Right ventricle myocardium inferior (tissue), 1 donor: ENCODE measurements at places on chromosomes 11 and 22. TPM values are rescaled to one million over a fixed set of nuclear protein-coding genes. Genes with fewer than 3 reads are reported as not detected.

- DNase-seq: no peak
Observed at GRCh38 chr11:40314327-40314726, 1145.1 kb downstream of the LRRC4C start.

DNA sequence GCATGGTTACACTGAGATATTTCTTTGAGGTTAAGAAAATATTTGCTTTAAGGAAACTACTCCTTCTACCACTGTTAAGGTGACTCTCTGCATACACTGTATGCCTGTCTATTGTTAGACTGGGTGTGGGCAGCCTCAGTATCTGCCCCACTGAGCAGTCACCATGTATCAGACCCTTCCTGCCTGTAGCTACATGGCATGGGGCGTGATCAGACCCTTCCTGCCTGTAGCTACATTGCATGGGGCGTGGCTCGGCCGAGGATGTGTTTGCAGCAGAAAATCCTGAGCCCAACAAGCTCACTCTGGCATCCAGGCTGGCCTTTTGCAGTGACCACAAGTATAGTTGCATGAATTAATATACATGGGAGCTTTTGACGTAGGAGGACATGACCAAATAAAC is 669.4 kb downstream of the OPCML start:
- DNase-seq: no peak

DNA sequence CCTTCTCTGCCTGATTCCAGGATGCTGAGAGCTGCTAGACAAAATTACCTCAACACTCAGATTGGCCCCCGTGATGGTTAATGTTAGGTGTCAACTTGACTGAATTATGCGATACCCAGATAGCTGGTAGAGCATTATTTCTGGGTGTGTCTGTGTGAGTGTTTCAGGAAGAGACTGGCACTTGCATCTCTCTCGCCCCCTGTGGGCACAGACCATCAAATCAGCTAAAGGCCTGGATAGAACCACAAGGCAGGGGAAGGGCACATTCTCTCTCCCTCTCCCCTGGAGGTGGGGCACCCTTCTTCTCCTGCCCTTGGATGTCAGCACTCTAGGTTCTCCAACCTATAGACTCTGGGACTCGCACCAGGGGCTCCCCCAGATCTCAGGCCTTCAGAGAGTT is 79.7 kb downstream of the KIRREL3 start:
- no peak for DNase-seq

- no peak for DNase-seq
Observed at GRCh38 chr11:1777737-1778136, 14.0 kb upstream of the CTSD start.

- DNase-seq: no peak
Observed at GRCh38 chr11:125586623-125587022, 6.0 kb upstream of the STT3A start.

DNA sequence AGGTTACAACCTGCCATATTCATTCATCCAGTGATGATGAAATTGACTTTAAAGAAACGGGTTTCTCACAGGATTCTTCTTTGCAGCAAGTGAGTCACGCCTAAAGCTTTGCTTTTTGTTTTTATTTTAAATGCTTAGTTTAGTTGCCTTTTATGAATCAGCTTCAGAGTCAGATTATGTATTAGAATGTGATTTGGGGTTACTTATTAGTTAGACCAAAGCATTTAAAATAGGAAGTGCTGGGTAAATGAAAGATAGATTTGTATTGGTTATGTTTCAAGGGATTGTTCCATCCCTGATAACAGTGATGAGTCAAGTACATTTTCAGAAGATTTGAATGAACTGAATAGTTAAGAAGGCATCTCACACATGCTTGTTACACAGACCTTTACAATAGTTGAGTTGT is 101.3 kb upstream of the GAL start:
- no peak for DNase-seq

GRCh38 chr22:41699264-41700107 is at the start of gene MEI1:
Gene MEI1 (plus strand): TSS chr22:41699503. CDS start chr22:41699539, 36 bp downstream.
- DNase-seq: peak; percentile 92

- peak; percentile 62 for DNase-seq
Observed at GRCh38 chr11:104163100-104164027, 583 bp downstream of the PDGFD start.

DNA sequence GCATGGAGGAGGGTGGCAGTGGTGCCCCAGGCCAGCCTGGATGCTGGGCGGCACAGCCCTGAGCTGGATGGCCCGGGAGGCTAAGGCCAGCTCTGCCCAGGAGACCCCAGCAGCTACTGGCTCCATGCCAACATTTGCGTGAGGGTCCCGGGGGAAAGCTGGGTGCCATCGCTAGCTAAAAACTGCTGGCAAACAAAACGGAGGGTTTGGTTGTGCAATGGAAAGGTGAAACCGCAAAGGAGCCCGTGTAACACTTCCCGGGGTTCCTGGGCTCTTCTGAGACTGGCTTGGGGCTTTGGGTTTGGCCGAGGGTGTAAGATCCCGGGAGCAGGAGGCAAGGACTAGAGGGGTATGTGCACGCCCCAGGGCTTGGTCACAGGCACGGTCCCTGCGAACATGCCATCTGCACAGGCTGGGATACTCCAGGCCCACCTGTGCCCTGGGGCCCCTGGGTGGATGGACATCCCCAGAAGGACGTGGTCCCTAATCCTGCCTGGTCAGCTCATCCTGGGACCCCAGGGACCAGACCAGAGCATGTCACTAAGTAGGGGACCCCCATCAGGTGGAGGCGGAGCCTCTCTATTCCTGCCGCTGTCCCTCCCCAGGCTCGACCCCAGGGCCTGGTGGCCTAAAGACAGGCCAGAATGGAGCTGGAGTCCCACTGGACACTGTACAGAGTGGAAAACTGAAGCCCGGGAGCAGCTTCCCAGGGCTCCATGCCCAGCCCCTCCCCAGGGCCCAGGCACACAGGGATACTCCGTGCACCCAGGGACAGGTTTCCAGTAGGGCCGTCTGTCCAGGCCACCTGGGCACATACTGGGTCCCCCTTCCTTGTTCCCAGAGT is 44.6 kb downstream of the IGF2 start:
- DNase-seq: no peak

The APOA4 gene
- total RNA-seq: not detected

The TRIM49 gene
- total RNA-seq: not detected

The AQP11 gene
- total RNA-seq: 0.78 TPM

The LAYN gene
- total RNA-seq: 3.7 TPM

The SLC17A6 gene
- total RNA-seq: not detected

The SMC1B gene
- not detected for total RNA-seq

The SYNGR1 gene
- 40.5 TPM for total RNA-seq

The CD82 gene
- total RNA-seq: 47.7 TPM
